ENCODE measurements at places on chromosomes 4 and X. TPM values are rescaled to one million over a fixed set of nuclear protein-coding genes. Genes with fewer than 3 reads are reported as not detected.

The FAM50A gene
- total RNA-seq = 111 TPM

The ETDA gene
- not detected for total RNA-seq

The TEX13A gene
- total RNA-seq = not detected

The MUC7 gene
- not detected for total RNA-seq

The ADH1B gene
- total RNA-seq = not detected

The SLC10A6 gene
- not detected for total RNA-seq

The SSX4B gene
- total RNA-seq = not detected

The ZNF732 gene
- 3.1 TPM for total RNA-seq

The BOD1L1 gene
- total RNA-seq = 27.5 TPM

The TRIM61 gene
- 0.22 TPM for total RNA-seq

The CSAG1 gene
- total RNA-seq = not detected

The GABRQ gene
- not detected for total RNA-seq

The PHEX gene
- total RNA-seq = 0.44 TPM

The TLR2 gene
- total RNA-seq = 1.4 TPM
